Stimulated activated CD4-positive, alpha-beta T cell treated with anti-CD3 and anti-CD28 coated beads, Interleukin-4, amount 100 ng/mL, for 48 hours (primary cell): ENCODE measurements at places on chromosomes 2 and 18.

GRCh38 chr2:74645344-74645743 is 2.8 kb downstream of the M1AP start:
- DNase-seq: no peak

DNA sequence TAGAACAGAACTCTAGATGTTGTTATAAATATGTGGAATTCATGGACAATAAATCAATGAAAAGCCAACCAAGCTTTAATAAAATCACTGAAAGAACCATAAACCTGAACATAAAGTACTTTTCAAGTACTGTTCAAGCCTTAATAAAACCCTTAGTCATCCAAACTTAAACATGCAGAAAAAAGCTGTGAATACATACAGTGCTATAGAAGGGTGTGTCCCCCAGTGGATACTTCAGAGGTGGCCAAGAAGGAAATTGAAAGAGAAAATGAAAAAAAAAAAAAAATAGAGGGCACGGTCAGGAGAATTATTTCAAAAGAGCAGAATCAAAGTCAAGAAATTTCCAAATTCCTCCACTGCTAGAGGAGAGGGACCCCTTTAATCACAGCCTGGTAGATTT is 141.1 kb downstream of the SP100 start:
- no peak for DNase-seq

DNA sequence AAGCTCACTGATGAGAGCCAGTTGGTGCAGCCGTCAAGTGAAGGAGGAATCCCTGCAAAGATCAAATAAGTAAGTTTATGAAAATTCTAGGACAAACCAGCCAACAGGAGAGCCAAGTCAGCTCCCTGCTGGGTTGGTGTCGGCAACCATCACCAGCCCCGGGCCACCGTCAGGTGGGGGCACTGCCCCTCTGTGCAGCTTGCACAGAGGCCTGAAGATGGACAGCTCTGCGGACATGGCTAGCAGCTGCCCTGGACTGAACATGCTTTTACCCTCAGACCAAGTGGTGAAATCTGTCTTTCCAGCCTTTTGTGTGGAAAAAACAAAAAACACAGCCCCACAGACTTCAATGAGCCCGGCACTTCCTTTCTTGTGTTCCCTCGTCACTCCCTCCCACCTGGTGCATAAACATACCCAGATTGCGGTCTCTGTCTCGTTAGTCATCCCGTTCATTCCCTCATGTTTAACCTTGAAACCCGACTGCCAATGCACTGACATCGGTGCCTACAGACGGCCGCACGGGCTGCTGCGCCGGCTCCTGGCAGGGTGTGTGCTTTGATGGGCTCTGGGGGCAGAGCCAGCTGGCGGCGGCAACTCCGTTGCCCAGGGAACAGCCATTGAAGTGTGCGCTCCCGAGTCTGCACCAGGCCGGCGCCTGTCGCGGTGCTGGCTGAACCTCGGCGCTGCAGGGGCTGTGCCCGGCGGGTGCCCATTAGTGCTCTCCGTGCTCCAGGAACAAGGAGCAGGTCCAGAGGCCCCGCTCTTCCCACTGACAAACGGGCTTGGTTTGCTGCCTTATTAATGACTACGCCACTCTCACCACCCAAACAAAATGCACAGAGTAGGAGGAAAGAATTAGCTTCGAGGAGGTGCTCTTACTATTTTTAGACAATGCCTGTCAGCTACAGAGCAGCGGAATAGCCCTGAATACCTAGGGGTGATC is 95.3 kb downstream of the EIPR1 start:
- DNase-seq: no peak

GRCh38 chr2:204251998-204252376 is 293.3 kb upstream of the PARD3B start:
- DNase-seq: no peak

DNA sequence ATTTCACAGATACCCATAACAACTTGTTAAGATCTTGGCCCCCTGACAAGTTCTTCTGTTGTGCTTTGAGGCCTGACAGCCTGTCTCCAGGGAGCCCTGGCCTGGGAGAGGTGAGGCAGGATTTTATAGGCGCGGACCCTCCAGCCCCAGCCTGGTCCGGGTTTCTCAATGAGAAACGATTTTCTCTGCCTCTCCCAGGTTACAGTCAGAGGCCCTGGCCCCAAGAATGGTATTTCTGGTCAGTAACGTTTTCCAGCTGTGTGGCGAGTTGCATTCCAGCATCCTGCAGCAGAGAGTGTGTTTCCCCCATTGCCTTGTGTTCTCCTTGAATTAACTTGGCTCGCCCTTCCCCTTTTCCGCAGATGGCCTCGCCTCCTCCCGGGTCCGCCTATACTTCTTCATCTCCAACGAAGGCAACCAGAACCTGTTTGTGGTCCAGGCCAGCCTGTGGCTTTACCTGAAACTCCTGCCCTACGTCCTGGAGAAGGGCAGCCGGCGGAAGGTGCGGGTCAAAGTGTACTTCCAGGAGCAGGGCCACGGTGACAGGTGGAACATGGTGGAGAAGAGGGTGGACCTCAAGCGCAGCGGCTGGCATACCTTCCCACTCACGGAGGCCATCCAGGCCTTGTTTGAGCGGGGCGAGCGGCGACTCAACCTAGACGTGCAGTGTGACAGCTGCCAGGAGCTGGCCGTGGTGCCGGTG is 3.0 kb downstream of the INHBB start:
- DNase-seq: no peak

DNA sequence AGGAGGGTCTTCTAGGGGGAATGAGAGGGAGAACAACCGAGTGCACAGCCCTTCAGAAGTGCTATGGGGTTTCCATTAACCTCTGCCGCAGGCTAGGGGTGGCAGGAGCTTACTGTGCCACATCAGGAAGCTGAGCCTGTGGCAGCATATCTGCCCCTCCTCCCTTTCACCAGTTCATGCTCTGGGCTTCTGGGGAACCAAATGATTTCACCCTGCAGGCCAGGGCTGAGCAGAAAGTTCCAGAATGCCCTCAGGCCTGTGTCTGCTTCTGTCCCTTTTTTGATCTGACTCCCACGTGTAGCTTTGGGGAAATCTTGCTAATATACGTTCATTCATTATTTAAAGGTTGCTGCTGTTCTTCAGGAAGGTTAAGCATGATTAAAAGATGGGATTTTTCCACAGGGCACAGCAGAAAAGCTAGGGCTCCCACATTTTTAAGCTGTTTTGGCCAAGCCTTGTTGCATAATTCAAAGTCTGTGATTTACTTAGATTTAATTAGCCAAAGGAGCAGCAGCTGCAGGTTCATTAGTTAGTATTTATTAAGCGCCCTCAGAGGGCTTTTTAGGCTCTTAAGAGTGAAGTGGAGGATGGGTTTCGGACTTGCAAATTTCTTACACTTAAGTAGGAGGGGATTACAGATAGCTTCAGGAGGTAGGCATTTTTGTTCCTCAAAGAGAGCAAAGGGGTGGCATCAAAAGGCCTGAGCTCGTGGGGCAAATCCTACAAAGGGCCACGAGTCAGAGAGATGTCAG is 10.2 kb downstream of the TMEM247 start:
- DNase-seq: no peak

DNA sequence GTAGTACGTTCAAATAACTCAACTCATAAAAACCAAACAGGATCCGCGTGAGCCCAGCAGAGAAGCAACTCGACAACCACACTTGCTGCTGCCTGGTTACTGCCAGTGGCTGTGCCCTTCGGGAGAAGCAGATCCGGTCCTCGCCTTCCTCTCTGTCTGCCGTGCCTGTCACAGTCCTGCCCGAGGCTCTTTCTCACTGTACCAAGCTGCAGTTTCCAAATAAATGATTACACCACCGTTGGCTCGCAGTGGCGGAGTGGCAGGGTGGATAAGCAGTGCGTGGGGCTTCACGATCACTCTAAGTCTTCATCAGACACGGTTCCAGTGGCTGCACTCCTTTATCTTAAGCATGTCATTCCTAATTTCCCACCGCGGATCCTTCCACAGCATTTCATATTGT is 26.1 kb upstream of the SALL3 start:
- no peak for DNase-seq

DNA sequence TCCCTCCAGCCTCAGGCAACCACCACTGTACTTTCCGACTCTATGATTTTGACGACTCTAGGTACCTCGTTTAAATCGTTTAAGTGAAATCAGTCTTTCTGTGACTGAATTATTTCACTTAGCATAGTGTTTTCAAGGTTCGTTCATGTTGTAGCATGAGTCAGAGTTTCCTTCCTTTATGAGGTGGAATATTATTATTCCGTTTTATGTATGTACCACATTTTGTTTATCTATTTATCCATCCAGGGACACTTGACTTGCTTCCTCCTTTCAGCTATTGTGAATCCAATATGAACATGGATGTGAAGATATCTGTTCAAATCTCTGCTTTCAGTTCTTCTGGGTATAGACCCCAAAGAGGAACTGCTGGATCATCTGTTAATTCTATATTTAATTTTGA is 19.1 kb downstream of the IL1R2 start:
- DNase-seq: no peak

DNA sequence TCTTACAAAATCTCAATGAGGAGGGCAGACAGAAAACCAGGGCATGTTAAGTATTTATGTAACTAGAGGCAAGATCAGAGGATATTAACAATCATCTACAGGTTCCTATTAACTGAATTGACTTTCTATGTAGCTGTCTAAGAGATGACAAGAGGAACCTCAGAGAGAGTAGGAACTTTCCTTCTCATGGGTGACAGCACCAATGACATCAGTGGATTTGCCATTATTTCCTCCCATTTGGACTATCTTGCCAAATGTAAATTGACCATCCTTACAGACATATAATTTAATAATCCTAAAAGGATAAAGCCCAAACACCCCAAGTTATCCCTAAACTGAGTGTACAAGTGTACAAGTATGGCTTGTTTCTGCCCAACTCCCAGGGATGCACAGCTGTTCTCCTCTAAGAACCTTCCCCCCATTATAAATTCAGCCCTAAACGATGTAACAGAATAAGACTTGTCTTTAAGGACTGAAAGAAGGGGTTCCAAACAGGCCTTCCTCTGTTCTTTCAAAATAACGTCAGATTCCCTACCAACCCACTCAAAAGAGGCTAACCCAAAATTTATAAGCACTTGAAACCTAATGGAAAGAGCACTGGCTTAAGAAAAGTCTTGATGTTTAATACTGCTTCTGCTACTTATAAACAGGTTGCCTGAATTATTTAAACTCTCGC is 73.4 kb upstream of the CHAC2 start:
- DNase-seq: no peak

DNA sequence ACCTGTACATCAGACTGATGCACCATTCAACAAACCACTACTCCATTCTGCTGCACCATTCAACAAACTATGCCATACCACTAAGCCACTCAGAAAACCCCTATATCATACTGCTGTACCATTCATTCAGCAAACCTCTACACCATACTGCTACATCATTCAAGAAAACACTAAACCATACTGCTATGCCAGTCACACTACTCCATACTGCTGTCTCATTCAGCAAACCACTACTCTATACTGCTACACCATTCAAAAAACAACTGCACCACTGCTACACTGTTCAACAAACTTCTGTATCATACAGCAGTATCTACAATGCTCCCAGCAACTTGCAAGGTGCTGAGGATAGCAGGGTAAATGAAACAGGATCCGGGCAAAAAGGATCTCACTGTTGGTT is 12.9 kb upstream of the SLC1A4 start:
- DNase-seq: no peak

GRCh38 chr18:13514558-13514957 is 211.8 kb downstream of the FAM210A start:
- DNase-seq: no peak

DNA sequence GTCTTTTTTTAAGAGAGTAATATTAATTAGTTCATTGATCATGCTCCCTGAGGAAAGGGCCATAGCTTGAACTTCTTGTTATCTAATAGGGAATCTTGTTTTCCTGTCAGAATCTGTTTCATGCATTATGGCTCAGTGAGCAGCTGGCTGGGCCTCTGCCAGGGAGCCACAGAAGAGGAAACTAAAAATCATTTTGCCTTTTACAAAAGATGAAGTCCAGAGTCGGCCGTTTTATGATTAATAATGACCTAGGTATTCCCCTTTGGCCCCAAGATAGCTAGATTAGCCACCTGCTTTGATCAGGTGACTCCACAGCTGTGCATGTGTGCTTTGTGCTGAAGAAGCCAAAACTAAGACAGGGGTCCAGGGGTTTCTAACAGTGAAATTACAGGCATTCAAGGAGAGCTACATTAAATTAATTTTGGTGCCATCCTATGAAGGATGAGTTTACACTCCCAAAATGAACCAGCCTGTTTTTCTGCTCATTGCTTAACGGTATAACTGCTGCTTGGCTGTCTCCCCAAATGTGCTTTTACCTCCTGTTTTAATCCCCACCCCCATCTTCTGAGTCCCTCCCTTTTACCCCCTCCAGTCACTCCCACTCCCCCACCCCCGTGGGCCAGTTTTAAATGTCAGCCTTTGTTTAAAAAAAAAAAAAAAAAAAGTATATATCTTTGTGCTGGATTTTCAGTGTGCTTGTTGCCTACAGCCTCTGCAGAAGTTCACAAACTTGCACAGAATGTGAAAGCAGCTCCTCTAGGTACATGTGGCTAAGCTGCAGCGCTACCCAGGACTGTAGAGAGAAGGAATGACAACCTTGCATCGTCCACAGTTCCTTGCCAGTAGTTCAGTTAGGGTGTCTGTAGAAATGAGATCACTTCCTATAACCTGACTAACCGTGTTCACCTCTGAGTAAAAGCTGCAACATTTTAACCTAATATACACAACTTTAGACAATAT is 93.1 kb downstream of the CABLES1 start:
- no peak for DNase-seq

DNA sequence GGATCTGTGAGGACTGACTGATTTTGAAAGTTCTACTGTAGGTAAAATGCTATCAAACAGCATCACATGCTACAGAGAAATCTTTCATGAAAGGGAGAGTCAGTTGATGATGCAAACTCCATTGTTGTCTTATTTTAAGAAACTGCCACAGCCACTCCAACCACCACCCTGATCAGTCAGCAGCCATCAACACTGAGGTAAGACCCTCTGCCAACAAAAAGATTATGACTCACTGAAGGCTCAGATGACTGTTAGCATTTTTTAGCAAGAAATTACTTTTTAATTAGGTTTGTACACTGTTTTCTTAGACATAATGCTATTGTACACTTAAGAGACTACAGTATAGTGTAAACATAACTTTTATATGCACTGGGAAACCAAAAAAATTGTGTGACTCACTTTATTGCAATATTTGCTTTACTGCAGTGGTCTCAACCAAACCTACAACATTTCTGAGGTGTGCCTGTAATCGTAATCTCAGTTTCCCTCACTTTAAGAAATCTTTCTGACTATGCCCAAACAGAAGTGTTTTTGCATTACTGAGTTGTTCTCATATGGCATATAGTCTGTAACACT is 42.8 kb downstream of the METTL8 start:
- DNase-seq: no peak

DNA sequence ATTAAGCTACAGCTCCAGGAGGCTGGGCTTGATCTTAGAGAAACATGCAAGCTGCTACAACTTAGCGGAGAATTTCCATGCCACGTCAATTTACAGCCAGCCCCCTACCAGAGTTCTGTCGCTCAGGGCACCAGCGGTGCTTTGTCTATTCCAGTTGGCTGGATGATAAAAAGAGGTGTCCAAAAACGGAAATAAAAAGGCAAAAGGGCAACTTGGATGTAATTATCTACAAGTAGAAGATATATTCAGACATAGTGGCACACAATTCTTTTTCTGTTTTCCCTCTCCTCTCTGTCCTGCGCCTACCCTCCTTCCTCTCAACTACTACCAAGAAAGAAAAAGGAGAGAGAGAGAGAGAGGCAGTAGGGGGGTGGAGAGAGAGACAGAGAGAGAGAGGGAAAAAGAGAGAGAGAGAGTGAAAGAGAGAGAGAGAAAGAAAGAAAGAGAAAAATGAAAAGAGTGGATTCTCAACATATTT is 363 bp upstream of the RFTN2 start:
- no peak for DNase-seq
